ENCODE measurements at places on chromosomes 1 and 21.

- DNase-seq, result no peak
These were observed 13.5 kb downstream of the EFCAB14 start for GRCh38 chr1:46705408-46705807.

DNA sequence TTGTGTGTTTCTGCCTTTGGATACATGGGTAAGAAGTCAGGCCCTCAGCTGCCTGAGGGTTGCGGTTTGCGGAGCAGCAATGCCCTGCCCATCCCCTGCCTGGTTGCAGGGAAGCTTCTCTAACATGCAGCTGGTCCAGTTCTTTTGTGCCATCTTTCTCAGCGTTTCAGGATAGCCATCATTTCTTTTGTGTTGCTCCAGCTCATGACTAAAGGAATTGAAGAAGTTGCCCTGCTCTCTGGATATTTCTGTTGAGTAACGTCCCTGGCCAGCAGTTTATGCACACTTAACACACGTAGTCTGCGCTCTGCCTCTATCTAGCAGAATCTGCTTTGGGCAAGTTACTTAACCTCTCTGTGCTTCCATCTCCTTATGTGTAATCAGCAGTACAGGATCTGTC, 62.1 kb downstream of the DOP1B start:
- DNase-seq, result no peak

GRCh38 chr1:108947871-108948525, 15.3 kb downstream of the CLCC1 start:
- no peak for DNase-seq

GRCh38 chr1:16050328-16050727, 6.7 kb downstream of the CLCNKB start:
- no peak for DNase-seq

GRCh38 chr1:17831597-17831996, 76.5 kb downstream of the ACTL8 start:
- DNase-seq, result no peak

GRCh38 chr1:151774256-151774922, 11.1 kb upstream of the MRPL9 start:
- no peak for DNase-seq

- DNase-seq, result no peak
These were observed 407.0 kb downstream of the NPHP4 start for GRCh38 chr1:5585256-5585655.

DNA sequence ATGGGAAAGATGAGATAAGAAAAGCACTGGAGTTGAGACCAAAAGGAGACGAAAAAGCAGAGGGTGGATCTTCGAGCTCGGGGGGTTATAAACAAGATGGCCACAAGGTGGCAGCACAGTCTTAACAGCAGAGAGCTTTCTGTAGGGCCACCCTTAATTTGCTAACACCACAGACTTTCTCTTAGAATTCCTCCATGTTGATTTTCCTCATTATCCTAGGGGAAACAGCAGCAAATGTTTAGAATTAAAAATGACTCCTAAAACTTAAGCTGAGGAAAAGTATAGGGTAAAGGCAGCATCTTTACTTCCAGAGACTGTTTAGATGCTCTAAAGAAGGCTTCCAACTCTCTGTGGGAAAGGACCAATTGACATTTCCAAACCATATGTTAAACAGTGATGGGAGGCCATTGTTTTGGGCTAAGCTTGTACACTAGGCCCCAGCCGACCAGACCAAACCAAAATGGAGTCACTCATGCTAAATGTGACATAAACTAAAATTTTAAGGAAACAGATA, 2.5 kb upstream of the APOBEC4 start:
- peak; percentile 24 for DNase-seq

GRCh38 chr1:109931189-109931731, 20.6 kb downstream of the CSF1 start:
- no peak for DNase-seq

DNA sequence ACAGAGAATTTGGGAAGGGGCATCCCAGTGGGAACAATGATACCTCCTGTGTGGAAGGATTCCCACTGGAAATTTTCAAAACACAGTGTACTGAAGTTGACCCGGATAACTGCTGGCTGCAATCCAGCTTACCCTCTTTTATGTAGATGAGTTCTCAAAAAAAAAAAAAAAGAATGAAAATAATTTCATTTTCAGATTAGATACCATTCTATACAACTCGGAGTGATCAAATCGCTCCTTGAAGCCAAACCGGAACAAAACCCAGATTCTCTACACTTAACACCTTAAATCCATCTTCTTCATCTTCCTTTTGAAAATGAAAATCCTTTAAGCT, 69.1 kb downstream of the KAZN start:
- DNase-seq, result no peak

GRCh38 chr1:95982711-95983110, 738.9 kb upstream of the PTBP2 start:
- no peak for DNase-seq

- DNase-seq, result no peak
These were observed 44.3 kb downstream of the LAMC2 start for GRCh38 chr1:183230413-183230812.

GRCh38 chr1:56570924-56571372, 8.4 kb downstream of the PLPP3 start:
- no peak for DNase-seq

All from NCI-H1417 treated with DMSO at 0.1 percent for 48 hours (cell line).